ENCODE measurements at places on chromosomes 11 and 22.

DNA sequence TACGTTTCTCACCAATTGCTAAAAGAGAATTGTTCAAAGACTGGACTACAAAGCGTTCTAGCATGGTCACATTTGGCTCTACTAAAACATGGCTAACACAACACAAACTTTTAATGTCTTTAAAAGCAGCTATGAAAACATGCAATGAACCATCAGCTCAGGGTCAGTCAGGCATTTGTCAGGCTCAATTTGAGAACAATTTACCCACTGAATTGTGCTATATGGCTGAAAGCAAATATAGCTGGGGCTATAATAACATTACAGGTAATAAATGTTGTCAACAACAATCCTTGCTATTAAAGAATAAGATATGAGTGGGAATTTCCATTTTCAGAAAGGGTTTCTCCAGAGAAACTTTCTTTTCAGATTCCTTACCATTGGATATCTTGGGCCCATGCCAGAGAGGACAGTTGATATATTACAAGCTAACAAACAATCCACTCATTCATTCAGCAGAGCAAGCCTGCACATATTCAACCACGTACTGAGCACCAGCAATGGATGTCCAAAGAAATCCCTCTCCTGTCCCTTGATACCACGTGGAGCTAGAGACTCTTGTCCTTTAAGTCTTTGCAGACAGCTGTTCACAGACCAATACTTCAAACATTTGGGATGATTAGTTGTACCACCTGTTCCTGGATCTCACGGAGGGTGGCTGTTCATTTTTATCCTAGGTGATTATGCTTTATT is 82.5 kb upstream of the DDI1 start:
- DNase-seq: no peak

GRCh38 chr11:57373146-57373545 is 7.8 kb downstream of the PRG3 start:
- no peak for DNase-seq

- DNase-seq: no peak
These were observed 33.0 kb downstream of the SAMM50 start for GRCh38 chr22:43988116-43988820.

- no peak for DNase-seq
These were observed 558.4 kb downstream of the METTL15 start for GRCh38 chr11:28666632-28667031.

GRCh38 chr11:10474551-10474950 is 19.5 kb downstream of the AMPD3 start:
- DNase-seq: no peak

GRCh38 chr11:73047773-73048371 is 94.2 kb downstream of the FCHSD2 start:
- DNase-seq: no peak

- no peak for DNase-seq
These were observed 20.7 kb downstream of the DIXDC1 start for GRCh38 chr11:111957663-111958444.

GRCh38 chr11:134034496-134035381 is 34.1 kb upstream of the JAM3 start:
- DNase-seq: no peak

GRCh38 chr11:62461740-62462507 is 43.1 kb downstream of the SCGB1A1 start:
- DNase-seq: no peak

DNA sequence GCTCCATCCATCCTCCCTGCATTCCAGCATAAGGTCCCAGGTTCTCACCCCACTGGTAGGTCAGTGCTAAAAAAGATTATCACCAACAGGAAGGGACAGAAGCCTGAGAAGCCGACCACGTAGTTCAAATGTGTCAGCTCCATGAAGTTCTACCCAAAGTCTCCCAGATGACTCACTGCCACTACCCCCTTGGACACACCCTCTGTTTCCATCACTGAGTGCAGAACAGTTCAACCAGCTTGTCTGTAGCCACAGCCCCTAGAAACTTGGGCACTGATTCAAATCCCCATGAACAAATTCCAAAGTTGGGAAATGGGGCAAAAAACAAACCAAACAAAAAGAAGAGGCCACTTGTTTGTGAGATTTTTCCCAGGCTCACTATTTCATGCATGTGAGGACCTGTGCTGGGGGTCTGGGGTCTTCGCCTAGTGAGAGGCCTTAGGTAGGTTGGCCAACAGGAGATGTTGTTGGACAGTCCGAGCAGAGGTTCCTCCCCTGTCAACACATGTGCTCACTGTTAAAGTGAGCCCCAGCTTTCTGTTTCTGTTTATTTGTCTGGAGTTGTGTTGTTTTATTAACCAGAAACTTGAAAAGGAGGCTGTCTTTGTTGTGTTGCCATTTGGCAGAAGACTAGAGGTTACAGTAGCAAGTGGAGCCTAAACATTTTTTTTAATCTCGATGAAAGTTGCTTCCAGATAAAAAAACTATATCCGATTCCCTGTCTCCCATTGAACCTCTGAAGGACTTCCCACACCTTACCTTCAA is 24.2 kb upstream of the FLI1 start:
- DNase-seq: no peak

- no peak for DNase-seq
These were observed 1.6 kb upstream of the FBXO3 start for GRCh38 chr11:33775832-33776470.

DNA sequence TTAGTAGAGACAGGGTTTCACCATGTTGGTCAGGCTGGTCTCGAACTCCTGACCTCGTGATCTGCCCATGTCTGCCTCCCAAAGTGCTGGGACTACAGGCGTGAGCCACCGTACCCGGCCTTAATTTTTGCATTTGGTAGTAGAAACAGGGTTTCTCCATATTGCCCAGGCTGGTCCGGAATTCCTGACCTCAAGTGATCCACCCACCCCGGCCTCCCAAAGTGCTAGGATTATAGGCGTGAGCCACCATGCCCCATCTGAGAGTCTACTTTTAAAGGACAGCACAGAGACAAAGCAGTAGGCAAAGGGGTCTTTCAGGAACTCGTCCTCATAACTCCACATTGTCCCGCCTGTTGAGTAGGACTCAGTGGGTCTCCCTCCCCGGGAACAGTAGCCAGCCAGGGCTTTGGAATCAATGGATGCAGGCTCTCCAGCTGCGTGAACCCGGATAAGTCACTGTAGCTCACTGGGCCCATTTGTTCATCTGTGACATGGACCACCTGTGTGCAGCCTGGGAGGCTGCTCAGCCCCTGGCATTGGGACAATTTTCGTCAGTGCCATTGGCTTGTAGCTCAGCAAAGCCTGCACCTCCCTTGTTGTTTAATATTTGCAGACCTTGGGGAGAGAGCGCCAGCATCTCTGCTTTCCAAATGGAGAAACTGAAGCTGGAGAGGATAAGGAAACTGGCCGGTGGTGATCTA is 86.1 kb downstream of the ARHGAP8 start:
- DNase-seq: no peak

DNA sequence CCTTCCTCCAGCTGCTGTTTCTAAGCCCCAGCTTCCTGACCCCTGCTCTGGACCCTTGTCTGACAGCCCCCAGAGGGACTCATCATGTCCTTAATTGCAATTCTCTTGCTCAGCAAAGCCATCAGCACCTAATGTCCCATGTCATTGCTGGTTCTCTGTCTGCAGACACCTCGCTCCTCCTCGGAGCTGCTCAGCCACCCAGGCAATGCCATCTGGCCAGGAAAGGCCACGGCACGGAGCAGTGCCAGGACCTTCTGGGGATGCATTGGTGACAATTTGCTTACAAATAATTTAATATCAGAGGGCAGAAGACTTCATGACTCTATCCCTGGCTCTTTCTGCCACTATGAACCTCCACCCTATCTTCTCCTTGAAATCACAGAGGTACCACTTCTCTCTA is 107.0 kb upstream of the THY1 start:
- DNase-seq: no peak

Measured in coronary artery (tissue), 2 donors.